PC-9 (cell line): ENCODE measurements at places on chromosomes 2 and 18.

GRCh38 chr2:23489471-23490322, 104.7 kb downstream of the KLHL29 start:
- no peak for DNase-seq
- H3K27me3 ChIP-seq = no peaks in the 10 kb centered on the region
- H3K4me3 ChIP-seq = no peak overlapping the region
- H3K36me3 ChIP-seq = no peaks in the 10 kb centered on the region

GRCh38 chr2:201858281-201859184, 52.2 kb downstream of the CDK15 start:
- no peaks in the 10 kb centered on the region for H3K36me3 ChIP-seq
- no peaks in the 10 kb centered on the region for H3K27me3 ChIP-seq
- DNase-seq = no peak
- peaks cover 15% of the 10 kb centered on the region for H3K4me1 ChIP-seq
- no peak overlapping the region for H3K27ac ChIP-seq

- no peak overlapping the region for H3K27ac ChIP-seq
- H3K36me3 ChIP-seq = no peaks in the 10 kb centered on the region
- peaks cover 8% of the 10 kb centered on the region for H3K4me1 ChIP-seq
- no peaks in the 10 kb centered on the region for H3K27me3 ChIP-seq
- no peak for DNase-seq
Observed at GRCh38 chr2:38631976-38632375, 29.2 kb upstream of the HNRNPLL start.

DNA sequence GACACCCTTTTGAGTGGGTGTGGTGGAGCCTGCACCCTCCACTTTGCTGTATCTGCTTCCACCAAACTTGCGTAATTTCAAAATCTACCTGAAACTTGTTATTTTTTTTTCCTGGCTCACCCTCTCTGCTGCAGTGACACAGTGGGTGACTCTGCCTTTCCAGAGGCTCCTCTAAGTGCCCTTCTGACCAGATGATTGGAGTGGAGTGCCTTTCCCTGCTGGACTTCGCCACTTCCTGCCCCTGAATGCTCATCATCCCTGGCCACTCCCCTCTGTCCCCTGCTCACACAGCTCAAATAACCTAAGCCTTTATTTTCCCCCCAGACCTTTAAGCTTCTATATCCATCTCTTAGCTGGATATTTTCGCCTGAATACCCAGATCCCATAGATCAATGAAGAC, 777.5 kb upstream of the ID2 start:
- DNase-seq = no peak
- H3K27ac ChIP-seq = no peak overlapping the region
- peaks cover 26% of the 10 kb centered on the region; the same call in 1 of the 2 replicates for H3K27me3 ChIP-seq
- H3K4me3 ChIP-seq = no peak overlapping the region
- no peaks in the 10 kb centered on the region for H3K4me1 ChIP-seq
- no peaks in the 10 kb centered on the region for H3K36me3 ChIP-seq

DNA sequence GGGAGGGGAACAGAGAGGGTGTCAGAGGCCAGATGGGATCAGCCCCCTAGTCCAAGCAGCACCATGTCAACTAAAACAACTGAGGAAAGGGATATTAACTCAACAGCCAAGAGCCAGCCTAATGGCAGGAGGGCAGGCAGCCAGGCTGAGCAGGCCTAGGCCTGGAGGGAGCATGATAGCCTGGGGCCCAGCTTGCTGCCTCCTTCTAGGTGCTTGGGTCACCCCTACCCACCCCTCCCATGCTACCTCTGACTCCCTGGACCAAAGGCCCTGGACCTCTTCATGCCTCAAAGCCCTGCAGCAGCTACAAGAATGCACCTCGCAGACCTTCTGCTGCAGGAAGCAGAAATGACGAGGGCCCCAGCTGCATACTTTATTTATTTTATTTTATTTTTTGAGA, 22.1 kb upstream of the TNS1 start:
- no peak for DNase-seq
- H3K4me1 ChIP-seq = no peaks in the 10 kb centered on the region
- H3K4me3 ChIP-seq = no peak overlapping the region
- peaks cover 11% of the 10 kb centered on the region; the same call in 1 of the 2 replicates for H3K27me3 ChIP-seq
